ENCODE measurements at places on chromosomes 11 and 22.

- no peak for DNase-seq
Observed at GRCh38 chr11:14015711-14016110, 53.2 kb downstream of the SPON1 start.

DNA sequence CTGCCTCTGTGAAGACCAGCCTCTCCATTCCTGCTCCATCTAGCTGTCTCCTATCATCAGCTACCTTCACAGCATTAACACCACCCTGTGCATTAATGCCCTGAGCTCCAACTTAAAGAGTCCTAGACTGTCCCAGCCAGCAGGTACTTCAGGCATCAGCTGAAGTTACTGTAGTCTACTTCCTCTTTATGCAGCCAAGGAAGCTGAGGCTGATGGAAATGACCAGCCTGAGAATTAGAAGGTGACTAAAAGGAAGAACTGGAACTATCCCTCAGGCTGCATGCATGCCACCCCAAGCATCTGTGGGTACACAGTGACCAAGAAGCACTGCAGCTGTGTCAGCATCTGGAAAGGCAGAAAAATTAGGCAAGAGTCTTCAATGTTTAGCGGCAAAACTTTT is 28.2 kb downstream of the MS4A10 start:
- DNase-seq = no peak

- DNase-seq = no peak
Observed at GRCh38 chr11:3623121-3623520, 18.7 kb downstream of the ART5 start.

GRCh38 chr11:130650456-130651030 is 202.1 kb downstream of the ADAMTS15 start:
- no peak for DNase-seq

DNA sequence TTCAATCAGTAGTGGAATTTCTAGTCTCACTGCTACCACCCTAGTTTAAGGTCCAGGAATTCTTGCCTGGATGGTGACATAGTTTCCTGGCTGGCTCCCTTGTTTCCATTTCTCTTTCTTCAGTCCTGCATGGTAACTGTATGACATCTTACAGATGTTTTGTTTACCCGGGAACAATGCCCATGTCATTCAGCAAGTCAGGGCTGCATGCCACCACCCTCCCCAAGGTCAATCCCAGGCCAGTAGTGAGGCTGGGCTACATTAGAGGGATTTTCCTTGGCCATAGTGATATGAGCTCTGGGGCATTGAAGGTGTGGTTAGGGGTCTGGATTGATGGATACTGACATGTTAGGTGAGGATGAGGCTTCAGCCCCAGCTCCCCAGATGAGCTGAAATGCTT is 114.9 kb upstream of the E2F8 start:
- no peak for DNase-seq

DNA sequence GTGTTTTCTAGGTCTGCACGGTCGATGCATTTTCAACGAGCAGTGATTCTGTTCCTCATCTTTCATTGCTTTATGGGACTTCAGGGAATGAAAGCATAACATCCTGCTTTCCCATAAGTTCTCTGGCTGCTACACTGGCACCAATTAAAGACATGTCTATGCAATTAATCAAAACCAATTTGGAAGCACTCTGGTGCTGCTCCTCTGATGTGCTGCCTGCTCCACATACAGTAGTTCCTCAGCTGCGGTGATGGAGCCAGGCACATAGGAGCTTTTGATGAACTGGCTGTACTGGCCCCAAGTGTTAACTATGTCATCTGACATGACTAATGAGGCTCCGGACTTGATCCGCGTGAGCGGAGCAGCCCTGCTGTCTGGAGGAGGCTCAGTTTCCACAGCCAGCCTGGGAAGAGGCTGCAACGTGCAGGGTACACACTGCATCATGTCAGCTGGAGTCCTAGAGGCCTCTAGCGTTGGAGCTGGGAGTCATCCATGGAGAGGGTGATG is 29.8 kb downstream of the GVQW3 start:
- no peak for DNase-seq

DNA sequence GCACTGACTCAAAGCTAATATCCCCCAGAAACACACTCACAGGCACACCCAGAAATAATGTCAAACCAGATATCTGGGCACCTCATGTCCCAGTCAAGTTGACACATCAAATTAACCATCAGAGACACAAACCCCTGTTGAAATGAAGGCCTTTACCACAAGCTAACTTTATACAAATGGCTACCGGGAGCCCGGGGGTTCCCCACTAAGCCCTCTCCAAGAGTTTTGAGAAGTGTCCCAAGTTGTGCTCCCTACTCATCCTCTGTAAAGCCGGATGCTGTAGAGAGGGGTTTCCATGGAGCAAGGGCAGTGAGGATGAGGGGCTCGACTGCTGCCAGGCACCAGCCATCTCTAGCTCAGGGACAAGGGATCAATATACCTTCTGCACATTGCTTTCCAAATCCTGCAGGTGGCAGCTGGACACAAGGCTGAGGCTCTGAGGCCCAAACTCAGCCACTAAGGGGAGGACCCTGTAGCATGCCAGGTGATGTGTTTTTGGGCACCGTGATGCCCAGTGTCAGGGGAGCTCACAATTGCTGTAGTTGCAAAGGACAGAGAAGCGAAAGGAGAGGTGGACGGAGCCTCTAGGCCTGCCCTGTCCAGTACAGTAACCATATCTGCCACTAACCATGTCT is 145.7 kb downstream of the TTC17 start:
- no peak for DNase-seq

GRCh38 chr11:73445980-73446379 is 69.8 kb downstream of the RELT start:
- no peak for DNase-seq

- peak; percentile 47 for DNase-seq
Observed at GRCh38 chr11:94519478-94520084, 7.3 kb downstream of the C11orf97 start.

DNA sequence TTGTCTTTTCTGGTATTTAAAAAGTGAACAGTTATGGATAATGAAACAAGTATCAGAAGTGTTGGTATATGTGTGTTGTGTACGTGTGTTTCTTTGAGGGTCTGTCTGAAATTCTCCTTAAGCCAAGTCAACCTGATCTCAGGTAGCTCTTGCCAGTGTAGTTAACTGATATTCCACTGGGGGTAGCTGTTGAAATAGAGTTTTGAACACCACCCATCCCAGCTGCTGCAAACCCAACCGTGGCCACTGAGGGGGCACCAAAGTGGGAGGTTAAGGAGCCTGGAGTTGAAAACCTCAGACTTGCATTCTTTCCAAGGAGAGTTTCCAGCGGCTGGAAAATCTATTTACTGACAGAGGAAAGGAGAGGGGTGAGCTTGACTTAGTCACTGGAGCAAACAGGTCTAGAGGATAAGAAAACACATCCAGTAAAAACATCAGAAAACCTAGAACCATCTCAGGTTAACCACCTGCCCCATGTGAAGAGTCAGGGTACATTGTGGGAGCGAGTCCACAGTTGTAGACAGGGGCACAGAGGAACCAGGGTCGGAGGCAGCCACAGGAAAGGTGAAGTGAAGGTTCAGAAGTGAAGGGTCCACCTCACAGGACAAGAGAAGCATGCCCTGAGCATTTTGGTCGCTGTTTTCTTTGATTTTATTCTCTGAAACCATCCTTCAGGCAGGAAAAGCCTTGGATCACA is 8.8 kb upstream of the CUL5 start:
- DNase-seq = peak; percentile 48

- DNase-seq = no peak
Observed at GRCh38 chr11:44681698-44682097, 45.1 kb upstream of the TSPAN18 start.

- no peak for DNase-seq
Observed at GRCh38 chr11:12389676-12390657, 12.6 kb downstream of the PARVA start.

DNA sequence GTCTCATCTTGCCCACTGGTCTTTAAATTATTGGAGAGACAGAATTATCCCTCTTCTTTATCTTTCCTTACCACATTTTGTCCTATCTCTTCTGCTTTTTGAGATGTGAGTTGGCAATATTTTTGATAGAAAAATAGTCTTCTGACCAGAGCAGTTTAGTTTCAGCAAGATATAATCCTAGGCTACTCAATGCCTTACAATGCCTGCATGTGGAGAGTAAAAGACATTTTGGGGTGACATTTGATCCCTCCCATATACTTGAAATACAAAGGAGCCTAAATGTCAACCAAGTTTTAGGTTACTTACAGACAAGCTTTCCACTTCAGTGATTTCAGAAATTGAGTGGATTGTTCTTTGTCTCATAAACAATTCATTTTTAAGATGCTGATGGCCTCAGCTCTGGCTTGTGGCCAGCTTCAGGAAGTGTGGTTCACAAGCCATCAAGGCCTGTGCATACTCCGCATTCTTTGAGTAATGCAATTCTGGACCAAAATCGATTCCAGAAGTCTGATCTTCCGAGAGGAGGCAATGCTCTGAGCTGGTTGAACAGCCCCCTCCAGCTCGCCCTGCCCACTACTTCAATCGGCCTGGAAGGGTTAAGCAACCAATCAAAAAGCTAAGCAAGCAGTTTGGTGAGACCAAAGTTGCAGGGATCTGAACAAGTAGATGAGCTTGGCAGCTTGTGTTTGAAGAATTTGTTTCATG is 274.4 kb downstream of the BLID start:
- no peak for DNase-seq

DNA sequence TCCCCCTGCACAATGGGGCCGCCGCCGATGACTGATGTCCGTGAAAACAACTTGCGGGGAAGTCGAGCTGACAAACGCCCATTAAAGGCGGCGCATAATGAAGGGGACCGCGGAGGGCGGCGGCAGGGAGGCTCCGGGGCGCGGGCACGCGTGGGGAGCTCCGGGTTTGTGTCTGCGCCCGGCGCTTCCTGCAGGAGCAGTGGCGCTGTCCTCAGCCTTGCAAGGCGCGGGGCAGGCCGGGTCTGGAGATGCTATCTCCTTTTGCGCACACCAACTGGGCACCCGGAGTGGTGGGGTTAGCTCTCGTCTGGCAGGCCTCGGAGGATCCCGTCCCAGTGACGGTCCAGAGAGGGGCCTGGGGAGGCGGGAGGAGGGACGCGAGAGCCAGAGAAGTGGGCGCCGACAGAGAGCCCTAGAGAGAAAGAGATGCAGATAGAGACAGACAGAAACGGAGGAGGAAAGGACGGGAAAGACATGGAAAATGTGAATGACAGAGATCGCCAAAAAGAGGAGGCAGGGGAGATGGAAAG is 390 bp upstream of the FGF3 start:
- no peak for DNase-seq

DNA sequence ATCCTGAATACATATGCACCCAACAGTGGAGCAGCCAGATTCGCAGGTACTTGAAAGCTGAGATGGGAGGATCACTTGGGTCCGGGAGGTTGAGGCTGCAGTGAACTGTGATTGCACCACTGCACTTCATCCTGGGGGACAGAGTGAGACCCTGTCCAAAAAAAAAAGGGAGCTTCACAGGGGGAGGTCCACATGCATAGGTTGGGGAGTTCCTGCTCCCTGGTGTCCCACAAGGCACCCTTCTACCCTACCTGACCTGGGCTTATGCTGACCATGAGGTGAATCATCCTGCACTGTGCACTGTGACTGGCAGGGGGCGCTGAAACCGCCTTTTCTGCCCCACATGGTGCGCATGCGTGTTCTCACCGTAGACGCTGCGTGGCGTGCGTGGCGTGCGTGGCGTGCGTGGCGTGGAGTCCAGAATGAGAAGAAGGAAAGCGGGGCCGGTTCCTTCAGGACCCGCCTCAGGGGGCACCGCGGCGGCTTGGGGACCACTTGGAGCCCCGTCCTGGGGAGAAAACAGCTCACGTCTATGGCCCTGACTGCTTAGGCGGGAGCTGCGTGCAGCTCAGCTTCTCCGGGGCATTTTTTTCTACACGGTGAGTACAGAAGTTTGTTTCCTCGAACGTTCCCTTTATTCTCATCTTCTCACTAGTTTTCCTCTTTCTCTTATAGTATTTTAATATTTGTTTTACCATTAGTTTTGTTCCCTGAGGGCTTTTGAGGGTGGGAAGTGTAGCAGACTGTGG is 116.6 kb upstream of the GRK3 start:
- DNase-seq = peak; percentile 87

DNA sequence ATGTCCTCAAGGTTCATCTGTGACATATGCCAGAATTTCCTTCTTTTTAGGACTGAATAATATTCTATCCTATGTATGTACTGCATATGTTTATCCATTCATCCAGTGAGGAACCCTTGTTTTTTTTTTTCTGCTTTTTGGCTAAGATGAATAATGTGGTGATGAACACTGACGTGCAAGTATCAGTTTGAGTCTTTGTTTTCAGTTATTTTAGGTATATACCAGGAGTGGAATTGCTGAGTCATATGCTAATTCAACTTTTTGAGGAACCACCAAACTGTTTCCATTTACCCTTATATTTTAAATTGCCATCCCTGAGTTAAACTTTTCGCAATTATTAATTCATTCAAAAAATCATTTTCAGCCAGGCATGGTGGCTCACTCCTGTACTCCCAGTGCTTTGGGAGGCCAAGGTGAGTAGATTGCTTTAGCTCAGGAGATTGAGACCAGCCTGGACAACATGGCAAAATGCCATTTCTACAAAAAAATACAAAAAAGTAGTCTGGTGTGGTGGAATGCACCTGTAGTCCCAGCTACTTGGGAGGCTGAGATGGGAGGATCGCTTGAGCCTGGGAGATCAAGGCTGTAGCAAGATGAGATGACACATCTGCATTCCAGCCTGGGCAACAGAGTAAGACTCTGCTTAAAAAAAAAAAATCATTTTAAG is 64.2 kb downstream of the MICAL2 start:
- no peak for DNase-seq

DNA sequence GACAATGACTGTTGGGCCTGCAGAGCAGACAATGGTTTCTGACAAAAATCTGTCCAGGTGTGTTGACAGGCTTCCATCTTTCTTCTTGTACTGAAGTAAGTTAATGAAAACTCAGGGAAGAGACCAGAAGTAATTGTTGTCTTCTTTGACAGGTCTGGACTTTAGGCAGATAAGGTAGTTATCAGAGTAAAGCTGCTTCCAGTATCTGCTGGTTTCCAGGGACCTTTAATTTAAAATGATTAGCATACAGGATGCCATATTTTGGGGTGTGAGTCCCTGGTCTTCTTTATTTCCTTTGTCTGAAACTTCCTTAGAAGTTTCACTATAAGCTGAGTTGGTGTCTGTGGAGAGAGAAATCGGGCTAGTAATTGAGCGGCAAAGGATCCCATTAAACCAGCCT is 1.4 kb downstream of the TMX2 start:
- no peak for DNase-seq

DNA sequence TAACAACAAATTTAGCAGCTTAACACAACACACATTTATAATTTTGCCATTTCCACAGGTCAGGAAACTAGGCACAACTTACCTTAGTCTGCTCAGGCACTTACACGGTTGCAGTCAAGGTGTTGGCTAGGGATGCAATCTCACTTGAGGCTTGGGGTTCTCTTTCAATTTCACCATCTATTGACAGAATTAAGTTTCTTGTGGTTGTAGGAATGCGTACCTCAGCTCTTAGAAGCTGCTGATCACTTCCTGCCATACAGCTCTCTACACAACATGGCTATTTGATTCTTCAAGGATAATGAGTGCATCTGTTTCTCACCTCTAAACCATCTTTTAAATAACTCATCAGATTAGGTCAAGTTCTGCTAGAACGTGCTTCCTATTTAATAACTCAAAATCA is 968.1 kb downstream of the LRRC4C start:
- DNase-seq = no peak

GRCh38 chr11:60991457-60991856 is 20.0 kb downstream of the CD6 start:
- peak; percentile 54 for DNase-seq

All from CD4-positive, alpha-beta T cell treated with Interleukin-21 for 1 hour (primary cell).